ENCODE measurements at places on chromosomes 2 and 18.

- DNase-seq: no peak
Observed at GRCh38 chr2:150601280-150602038, 114.0 kb upstream of the RND3 start.

GRCh38 chr2:224638301-224638823, 53.2 kb upstream of the CUL3 start:
- DNase-seq: no peak

GRCh38 chr2:205177546-205177945, 504.8 kb upstream of the NRP2 start:
- DNase-seq: no peak

GRCh38 chr2:101340141-101340551, 31.6 kb upstream of the RNF149 start:
- no peak for DNase-seq

GRCh38 chr2:229297247-229297646, 26.2 kb upstream of the PID1 start:
- DNase-seq: no peak

GRCh38 chr2:19873014-19873413, 28.8 kb downstream of the TTC32 start:
- DNase-seq: no peak

DNA sequence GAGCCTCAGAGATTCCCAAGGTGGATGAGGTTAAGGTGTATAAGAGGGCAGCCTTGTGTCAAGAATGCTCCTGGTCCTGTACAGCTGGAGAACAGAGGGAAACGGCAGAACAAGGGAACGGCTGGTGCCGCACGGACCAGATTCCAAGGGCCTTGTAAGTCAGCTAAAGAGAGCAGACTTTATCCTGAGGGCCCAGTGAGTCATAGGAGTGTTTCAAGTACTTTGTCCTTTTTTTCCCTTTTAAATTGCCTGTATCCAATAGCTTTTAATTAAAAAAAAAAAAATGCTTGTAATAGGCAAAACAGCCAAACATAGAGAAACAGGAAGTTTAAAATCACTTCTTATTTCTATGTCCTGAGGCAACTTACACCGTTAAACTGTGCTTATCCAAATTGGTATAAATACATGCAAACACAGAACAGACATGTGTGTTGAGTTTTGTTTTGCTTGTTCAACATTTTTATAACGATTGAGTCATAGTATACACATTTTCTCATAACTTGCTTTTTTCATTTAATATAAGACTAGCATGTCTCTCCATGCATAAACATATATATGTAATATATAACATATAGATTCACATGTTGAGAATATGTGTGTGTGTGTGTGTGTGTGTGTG, 42.1 kb upstream of the EVA1A start:
- no peak for DNase-seq

- DNase-seq: peak; percentile 6
Observed at GRCh38 chr18:29104671-29105070, 927.7 kb upstream of the CDH2 start.

- DNase-seq: no peak
Observed at GRCh38 chr2:43041661-43042360, 184.6 kb downstream of the ZFP36L2 start.

DNA sequence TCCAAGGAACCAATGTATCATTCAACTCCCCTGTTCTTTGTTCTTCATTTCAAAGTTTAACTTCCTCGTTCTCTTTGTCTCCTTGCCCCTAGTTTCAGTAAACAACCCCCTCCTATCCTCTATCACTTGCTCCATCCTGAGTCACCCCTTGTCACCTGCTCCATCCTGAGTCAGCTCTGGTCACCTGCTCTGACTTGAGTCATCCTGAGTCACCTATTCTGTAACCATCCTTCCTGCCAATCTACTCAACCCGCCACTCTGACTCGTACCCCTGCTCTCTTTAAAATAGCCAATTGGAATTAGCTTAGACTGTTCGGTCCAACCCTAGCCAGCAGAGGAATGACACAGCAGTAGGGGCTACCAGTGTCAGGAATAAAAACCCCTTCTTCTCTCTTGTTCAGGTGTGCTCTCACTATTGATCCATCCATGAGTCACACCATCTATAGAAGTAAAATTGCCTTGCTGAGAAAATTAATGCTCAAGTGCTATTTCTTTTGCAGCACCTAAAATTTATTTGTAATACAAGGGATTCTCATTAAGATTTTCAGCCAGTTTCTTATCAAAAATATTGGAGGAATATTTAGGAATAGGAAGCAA, 326.8 kb downstream of the AKAIN1 start:
- DNase-seq: no peak
